GM12878 (cell line): ENCODE measurements at places on chromosomes 2 and 18.

DNA sequence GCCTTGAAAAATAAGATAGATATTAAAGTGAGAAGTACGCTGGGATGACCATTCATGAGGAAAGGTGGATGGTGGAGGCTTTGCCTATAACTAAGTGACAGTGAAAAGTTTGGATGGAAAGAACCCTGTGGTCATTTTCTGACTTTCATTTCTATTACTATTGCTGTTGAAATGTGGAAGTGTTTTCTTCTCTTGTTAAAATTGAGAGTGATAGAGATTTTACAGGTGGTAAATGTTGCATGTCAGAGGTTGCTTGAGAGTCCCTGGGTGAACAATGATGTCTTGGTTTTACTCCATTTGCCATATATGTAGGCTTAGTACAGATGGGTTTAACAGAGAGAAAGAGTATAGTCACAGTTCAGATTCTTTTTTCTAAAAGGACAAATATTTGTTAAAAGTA lies 18.4 kb downstream of the NCOA1 start:
- peak overlapping the region; percentile 58; the same call in 1 of the 2 replicates for H3K4me3 ChIP-seq
- peak; percentile 72 for DNase-seq
- no peaks in the 10 kb centered on the region for H3K36me3 ChIP-seq
- H3K4me1 ChIP-seq, result peaks cover 37% of the 10 kb centered on the region

GRCh38 chr2:186456941-186457340 lies 29.1 kb upstream of the ZC3H15 start:
- H3K36me3 ChIP-seq, result no peaks in the 10 kb centered on the region
- no peaks in the 10 kb centered on the region for H3K27me3 ChIP-seq
- H3K27ac ChIP-seq, result no peak overlapping the region
- DNase-seq, result no peak

DNA sequence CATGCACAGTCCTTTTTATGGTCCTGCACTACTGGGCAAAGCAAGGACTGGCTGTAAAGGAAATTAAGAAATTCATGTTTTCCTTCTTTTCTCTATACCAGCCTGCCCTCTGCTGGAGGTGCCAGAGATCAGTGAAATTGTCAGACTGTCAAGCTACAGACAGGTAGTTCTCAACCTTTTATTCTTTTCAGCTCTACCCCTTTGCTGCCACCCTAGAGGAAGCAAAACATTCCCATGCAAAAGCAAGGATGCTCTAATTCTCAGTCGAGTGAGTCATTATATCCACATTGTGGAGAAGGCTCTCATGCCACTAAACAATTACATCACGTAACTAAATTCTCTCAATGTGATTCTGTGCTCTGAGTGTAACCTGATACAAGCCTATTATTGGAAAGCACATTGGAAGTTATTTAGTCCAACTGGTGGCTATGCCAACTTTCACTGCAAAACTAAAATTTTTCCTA lies 25.0 kb upstream of the RAPGEF4 start:
- no peaks in the 10 kb centered on the region for H3K4me1 ChIP-seq
- no peaks in the 10 kb centered on the region for H3K36me3 ChIP-seq
- no peak overlapping the region for H3K4me3 ChIP-seq

GRCh38 chr2:68512326-68512725 lies 44.9 kb downstream of the APLF start:
- no peaks in the 10 kb centered on the region for H3K4me1 ChIP-seq
- no peaks in the 10 kb centered on the region for H3K27me3 ChIP-seq
- H3K27ac ChIP-seq, result no peak overlapping the region
- DNase-seq, result no peak
- no peak overlapping the region for H3K4me3 ChIP-seq
- H3K36me3 ChIP-seq, result no peaks in the 10 kb centered on the region

DNA sequence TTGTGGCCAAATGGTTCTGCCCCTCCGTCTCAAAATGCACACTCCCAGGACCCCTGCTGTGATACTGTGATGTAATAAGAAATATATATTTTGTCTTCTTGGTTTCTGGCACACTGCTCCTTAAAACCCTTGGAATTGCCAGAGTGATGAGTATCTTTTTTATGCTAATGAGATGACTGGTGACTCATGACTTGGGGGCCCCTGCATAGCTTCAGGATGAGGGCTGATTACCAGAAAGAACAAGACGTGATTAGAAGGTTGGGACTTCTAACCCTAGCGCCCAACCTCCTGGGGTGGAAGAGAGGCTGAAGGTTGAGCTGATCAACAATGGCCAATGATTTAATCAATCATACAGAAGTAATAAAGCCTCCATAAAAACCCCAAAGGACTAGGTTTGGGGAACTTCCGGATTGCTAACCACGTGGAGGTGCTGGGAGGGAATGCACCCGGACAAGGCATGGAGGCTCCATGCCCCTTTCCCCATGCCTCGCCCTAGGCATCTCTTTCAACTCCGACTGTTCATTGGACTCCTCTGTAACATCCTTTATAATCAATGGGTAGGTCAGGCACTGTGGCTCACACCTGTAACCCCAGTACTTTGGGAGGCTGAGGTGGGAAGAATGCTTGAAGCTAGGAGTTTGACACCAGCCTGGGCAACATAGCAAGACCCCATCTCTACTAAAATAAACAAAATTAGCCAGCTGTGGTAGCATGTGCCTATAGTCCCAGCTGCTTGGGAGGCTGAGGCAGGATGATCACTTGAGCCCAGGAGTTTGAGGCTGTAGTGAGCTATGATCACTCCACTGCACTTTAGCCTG lies 89.1 kb downstream of the HS1BP3 start:
- DNase-seq, result no peak
- peaks cover 8% of the 10 kb centered on the region for H3K4me1 ChIP-seq
- H3K27ac ChIP-seq, result no peak overlapping the region
- H3K27me3 ChIP-seq, result no peaks in the 10 kb centered on the region; the same call in 1 of the 2 replicates
- H3K36me3 ChIP-seq, result no peaks in the 10 kb centered on the region

- no peaks in the 10 kb centered on the region for H3K4me1 ChIP-seq
- no peak overlapping the region for H3K27ac ChIP-seq
- H3K4me3 ChIP-seq, result no peak overlapping the region
- no peaks in the 10 kb centered on the region for H3K36me3 ChIP-seq
Observed at GRCh38 chr18:34794348-34794747, 84.2 kb downstream of the DTNA start.

DNA sequence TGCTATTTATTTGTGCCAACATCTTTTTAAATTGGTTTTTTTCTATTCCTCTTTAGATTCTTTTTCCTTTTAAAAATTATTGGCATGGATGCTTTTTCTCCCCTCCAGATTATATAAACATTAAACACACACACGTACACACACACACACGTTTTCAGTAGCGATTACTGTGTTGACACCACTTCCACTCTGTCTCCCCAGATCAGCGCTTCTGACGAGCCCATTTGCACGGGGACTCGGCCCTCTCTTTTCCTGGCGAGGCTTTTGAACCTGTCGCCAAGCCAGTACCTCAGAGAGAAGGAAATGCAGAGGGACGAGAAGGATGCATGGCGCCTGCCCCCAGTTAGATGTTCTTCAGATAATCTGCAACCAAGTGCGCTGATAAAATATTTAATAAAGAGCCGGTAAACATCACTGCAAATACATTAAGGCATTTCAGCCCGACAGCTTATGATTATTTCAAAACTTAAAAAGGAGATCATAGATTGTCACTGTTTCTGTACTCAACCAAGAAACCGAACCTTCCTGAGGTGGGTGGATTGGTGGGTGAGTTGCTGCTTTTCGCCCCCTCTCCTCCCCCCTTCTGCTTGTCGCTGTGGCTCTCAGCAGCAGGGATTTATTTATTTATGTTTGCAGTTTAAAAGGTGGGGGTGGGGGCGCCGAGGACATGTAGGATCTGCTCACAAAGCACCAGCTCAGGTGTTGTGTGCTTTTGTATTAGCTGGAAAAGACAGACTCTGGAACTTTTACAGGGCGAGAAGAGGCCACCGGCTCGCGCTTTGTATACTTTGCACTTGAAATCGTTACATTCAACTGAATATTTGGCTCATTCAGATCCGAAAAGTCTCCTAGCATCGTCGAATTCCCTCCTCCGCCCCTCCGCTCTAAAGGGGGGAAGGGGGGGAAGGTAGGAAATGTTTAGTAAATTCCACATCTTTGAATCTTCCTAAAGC lies 787 bp upstream of the TBR1 start:
- H3K27me3 ChIP-seq, result peaks cover 23% of the 10 kb centered on the region
- DNase-seq, result no peak
- peaks cover 5% of the 10 kb centered on the region; the same call in 1 of the 2 replicates for H3K4me1 ChIP-seq
- peak overlapping the region; percentile 39; the same call in 1 of the 2 replicates for H3K4me3 ChIP-seq

DNA sequence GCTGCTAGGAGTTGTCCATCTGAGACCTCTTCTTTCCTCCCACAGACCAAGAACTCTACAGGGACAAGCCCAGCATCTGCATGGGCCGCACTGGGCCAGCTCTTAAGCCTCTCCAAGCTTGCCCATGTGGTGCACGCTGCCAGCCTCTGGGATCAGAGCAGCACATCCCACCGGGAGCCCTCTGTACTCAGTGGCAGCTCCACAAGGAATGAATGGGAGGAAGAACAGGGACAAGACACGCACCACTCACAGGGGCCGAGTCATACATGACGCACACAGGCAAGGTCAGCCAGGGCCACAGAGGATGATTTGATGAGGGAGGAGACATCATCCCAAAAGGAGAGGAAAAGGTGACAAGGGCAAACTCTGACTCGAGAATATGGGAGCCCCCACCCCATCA lies 268.3 kb downstream of the KLHL29 start:
- H3K4me1 ChIP-seq, result peaks cover 4% of the 10 kb centered on the region; the same call in 1 of the 2 replicates
- no peak for DNase-seq
- no peak overlapping the region for H3K4me3 ChIP-seq
- H3K36me3 ChIP-seq, result no peaks in the 10 kb centered on the region; the same call in 1 of the 2 replicates
- H3K27ac ChIP-seq, result no peak overlapping the region

- no peak for DNase-seq
- no peaks in the 10 kb centered on the region for H3K4me1 ChIP-seq
- no peaks in the 10 kb centered on the region for H3K36me3 ChIP-seq
- no peaks in the 10 kb centered on the region for H3K27me3 ChIP-seq
Observed at GRCh38 chr2:96699021-96699420, 40.8 kb downstream of the LMAN2L start.

DNA sequence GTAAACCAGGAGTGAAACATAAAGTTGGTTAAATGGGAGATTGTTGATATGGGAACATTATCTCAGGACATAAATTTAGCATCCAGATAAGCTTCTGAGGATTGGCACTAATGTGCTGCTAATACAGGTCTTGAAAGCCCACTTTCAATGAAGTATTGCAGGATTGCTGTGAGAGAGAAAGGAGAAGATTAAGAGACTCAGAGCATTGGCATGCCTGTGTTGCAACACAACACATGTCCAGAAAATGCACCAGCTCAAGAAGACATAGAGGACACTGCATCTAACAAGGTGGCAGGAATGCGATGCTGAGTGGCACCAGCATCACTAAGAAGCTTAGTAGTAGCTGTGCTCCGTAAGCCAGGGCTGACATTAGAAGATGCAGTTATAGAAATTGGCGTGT lies 728.9 kb downstream of the SUCLG1 start:
- H3K4me3 ChIP-seq, result no peak overlapping the region
- H3K27me3 ChIP-seq, result no peaks in the 10 kb centered on the region

DNA sequence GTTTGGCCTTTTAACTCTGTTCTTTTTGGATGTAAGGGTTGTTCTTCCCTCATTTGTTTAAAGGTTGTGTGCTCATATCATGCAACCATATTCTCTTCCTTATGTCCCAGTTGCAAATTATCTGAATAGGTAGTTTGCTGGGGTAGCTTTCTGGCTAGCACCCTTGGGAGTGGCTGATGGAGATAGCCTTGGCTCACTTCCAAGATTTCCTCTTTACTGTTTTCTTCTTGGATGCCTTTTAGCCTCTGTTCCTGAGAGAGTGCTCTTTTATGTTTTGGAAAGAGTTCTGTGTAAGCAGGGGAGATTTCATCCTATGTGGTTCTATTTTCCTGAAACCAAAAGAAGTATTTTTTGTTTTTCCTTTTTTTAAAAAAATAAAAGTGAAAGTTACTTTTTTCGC lies 25.4 kb downstream of the USP14 start:
- H3K27me3 ChIP-seq, result no peaks in the 10 kb centered on the region
- no peaks in the 10 kb centered on the region for H3K4me1 ChIP-seq
- no peak overlapping the region for H3K27ac ChIP-seq
- DNase-seq, result no peak

DNA sequence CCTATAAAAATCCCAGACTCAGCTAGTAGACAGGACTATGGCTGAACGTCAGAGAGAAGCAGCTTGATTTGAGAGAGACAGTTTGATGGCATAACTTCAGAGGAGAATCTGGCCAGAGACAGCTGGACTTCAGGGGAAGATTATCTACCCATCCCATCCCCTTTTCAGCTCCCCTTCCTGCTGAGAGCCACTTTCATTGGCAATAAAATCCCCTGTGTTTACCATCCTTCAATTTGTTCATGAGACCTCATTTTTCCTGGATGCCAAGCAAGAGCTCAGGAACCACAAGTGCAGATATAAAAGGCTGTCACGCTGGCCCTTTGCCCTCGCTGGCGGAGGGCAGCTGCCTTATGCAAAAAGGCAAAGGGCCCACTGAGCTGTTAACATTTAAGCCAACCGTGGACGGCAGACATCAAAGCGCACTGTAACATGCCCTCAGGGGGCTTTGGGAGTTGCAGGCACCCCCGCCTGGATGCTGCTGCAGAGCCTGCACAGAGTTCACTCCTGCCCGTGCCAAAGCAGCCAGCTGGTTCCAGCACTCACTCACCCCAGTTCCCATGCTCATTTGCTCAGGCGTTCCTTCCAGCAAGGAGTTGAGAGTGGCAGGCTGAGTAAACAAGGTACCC lies 164.3 kb upstream of the PGAP1 start:
- DNase-seq, result no peak
- H3K36me3 ChIP-seq, result peaks cover 16% of the 10 kb centered on the region
- no peak overlapping the region for H3K4me3 ChIP-seq
- H3K27ac ChIP-seq, result no peak overlapping the region
- H3K27me3 ChIP-seq, result no peaks in the 10 kb centered on the region
- no peaks in the 10 kb centered on the region for H3K4me1 ChIP-seq

GRCh38 chr2:133249362-133249761 lies 318.9 kb downstream of the NCKAP5 start:
- no peak for DNase-seq
- no peaks in the 10 kb centered on the region for H3K36me3 ChIP-seq
- no peak overlapping the region for H3K4me3 ChIP-seq
- no peaks in the 10 kb centered on the region for H3K4me1 ChIP-seq
- no peak overlapping the region for H3K27ac ChIP-seq

GRCh38 chr2:172484706-172485105 lies 57.3 kb downstream of the ITGA6 start:
- no peak overlapping the region for H3K27ac ChIP-seq
- H3K36me3 ChIP-seq, result no peaks in the 10 kb centered on the region
- H3K27me3 ChIP-seq, result no peaks in the 10 kb centered on the region
- no peak overlapping the region for H3K4me3 ChIP-seq
- no peak for DNase-seq
- H3K4me1 ChIP-seq, result no peaks in the 10 kb centered on the region

GRCh38 chr2:236879416-236879963 lies 206.2 kb upstream of the COPS8 start:
- H3K27ac ChIP-seq, result no peak overlapping the region
- H3K4me3 ChIP-seq, result no peak overlapping the region
- no peaks in the 10 kb centered on the region for H3K4me1 ChIP-seq
- DNase-seq, result no peak
- H3K36me3 ChIP-seq, result no peaks in the 10 kb centered on the region

- no peaks in the 10 kb centered on the region; the same call in 1 of the 2 replicates for H3K4me1 ChIP-seq
- no peak overlapping the region for H3K4me3 ChIP-seq
- no peaks in the 10 kb centered on the region for H3K27me3 ChIP-seq
- DNase-seq, result no peak
Observed at GRCh38 chr2:27092696-27093429, 6.3 kb downstream of the KHK start.
